ENCODE measurements at places on chromosomes 5 and 9.
A peak's percentile ranks its signal among the peaks of the same experiment; 100 is the strongest.

DNA sequence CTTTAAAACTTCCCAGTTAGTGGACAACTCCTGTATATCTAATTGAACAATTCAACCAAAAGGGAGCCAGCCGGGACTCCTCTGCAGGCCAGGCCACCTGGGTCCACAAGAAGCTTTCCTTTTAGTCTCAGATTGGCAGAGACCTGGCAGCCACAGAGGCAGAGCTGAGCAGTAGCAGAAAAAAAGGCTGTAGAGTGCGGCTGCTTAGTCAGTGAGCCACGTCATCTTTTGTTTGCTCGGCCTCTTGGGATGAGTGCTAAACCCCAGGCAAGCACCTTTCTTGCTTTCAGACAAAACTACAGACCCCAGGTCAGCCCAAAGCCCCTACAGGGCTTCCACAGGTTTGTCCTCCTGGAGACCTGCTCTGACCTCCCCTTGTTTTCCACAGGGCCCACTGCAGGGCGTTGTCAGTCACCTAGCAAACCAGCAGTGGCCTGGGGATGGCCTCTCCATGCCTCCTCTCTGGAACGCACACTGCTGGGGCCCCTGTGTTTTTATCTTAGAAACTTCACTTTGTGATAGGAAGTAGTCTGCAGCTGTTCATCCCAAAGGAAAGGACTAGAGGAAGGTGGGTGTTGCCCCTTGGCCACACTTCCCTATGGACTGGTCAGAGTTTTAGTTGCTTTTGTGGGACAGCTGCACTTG, 49.9 kb downstream of the SHB start:
- no peak for DNase-seq

DNA sequence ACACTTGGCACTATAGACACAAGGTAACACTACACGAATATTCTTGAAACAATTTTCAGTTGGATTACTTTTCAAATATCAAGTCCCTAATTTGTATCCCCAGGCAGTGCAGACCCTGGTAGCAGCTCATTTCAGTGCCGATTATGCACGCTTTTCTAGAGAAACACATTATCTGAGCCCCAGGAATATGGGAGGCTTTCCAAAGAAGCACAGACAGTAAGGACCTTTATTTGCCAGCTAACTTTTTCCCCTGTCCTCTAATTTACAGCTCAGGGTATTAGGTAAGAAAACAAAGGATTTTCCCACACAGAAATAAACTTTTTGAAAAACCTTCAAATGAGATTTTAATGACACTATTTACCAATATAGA, 852.3 kb upstream of the DMAC1 start:
- DNase-seq, result no peak

DNA sequence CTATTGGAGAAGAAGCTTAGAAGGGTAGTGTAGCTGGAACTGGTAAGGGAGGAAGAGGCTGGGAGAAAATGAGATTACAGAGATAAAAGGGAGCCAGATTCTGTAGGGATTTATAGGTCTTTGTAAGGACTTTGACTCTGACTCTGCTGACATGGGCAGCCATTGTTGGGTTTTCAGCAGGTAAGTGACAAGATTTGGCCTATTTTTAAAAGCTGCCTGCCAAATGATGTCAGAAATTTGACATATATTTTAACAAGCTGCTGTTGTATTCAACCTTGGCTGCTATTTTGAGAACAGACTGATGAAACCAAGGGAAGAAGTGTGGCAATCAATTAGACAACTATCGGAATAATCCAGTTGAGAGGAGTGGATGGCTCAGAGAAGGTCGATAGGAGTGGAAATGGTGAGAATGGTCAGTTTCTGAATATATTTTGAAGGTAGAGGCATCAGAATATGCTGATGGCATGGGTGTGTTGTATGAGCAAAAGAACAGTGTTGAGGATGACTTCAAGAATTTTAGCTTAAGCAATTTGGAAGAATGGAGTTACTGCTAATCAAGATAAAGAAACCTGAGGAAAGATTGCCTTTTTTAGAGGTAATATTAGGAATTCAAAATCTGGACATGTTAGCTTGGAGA, 56.8 kb downstream of the KCTD16 start:
- DNase-seq, result no peak

- no peak for DNase-seq
Measured at GRCh38 chr9:133799716-133800115, 61.6 kb upstream of the SARDH start.

GRCh38 chr9:27108981-27109541, at the start of gene TEK:
Gene TEK, plus strand, starts transcription at chr9:27109225. Its CDS starts 366 bp downstream, at chr9:27109591.
- DNase-seq, result no peak

DNA sequence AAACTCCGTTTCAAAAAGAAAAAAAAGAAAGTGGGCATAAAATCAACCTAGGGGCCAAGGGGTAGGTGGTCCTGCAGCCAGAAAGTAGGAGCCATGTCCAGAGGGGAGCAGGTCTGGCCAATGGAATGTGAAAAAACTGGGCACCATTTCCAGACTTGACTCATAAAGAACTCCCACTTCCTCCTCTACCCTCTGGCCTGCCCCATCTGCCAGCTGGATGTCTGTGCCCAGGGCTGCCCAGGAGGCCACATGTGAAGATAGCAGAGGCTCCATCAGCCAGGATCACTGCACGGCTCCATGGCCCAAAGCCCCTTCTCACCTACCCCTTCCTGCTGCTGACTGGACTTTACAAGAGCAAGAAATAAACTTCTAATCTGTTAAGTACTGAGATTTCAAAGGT, 42.1 kb upstream of the EEIG1 start:
- DNase-seq, result no peak

- DNase-seq, result no peak
Measured at GRCh38 chr9:76701441-76702039, 62.7 kb upstream of the PCA3 start.

DNA sequence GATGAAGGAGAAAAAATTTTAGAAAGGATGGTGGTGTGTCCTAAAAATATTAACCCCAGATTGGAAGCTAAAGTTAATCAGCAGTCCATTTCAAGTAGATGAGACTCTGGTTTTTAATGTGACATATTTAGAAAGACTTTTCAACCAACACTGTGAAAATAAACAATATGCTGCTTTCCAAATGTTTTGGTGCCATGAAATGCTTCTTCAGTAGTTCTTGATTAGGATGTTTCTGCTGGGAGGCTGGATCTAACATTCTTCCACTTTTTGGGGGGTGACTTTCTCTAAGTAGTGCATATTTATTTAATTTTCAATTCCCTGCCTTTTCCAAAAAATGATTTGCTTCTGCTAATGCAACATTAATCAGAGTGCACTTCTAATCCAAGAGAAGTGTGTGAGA, 593.3 kb upstream of the DMAC1 start:
- no peak for DNase-seq

GRCh38 chr5:110751902-110752762, 13.3 kb downstream of the SLC25A46 start:
- no peak for DNase-seq

DNA sequence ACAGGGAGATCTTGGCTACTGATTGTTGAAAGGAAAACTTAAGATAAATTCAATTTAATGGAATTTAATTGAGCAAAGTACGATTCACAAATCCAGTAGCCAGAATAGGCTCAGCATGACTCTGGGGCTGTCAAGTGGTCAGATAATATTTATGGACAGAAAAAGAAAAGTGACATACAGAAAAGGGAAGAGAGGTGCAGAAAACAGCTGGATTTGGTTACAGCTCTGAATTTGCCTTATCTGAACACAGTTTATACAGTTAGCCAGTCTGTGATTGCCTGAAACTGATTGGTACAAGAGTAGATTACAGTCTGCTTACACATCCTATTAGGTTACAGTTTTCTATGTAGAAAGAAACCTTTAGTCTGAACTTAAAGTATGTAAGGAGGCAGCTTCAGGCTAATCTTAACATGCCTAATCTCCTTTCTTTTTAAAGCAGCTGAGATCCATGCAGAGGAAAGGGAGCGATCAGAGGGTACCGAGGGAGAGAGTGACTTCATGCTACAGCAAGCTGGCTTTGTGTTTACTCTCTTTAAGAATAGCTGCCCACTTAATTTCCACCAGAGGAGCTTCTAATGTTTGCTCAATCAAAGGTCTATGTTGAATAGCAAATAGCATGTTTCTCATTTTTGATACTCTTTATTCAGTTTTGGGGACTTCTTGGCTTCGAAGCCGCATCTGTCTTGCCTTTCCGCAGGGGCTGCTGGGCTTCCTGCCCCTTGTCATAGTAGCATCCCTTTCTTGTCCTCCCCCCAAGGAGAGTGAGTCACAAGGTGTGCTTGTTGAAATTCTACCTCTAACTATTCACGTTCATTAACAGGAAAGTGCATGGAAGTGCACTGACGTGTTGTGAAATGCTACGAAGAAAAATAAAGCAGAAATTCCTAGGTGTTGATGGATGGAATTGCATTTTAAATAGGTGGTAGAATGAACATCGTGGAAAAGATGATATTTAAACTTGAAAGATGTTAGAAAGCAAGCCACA, 761.2 kb downstream of the TAF11L14 start:
- DNase-seq, result no peak

DNA sequence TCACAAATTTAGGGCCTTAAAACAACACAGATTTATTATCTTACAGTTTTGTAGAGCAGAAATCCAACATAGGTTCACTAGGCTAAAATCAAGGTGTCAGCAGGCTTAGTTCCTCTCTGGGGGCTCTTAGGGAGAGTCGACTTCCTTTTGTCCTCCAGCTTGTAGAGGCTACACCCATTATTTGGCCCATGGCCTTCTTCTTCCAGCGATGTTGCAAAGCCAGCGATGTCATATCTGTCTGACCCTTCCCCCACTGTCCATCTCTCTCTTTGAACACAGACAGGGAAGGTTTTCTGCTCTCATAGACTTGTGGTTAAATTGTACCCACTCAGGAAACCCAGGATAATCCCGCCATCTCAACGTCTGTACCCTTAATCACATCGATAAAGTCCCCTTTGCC, 60.3 kb upstream of the SHB start:
- DNase-seq, result no peak

DNA sequence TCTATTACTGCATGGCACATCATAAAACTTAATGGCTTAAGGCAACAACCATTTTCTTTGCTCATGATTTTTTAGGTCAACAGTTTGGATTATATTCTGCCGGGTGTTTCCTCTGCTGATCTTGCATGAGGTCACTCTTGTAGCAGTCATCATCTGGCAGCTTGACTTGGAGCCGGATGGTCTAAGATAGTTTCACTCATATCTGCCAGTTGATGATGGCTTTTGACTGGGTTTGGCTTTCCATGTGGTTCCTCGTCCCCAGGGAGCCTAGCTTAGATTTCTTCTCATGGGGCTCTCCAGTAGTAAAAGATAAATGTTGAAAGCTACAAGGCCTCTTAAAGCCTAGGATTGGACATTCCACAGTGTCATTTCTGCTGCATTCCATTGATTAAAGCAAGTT, 27.4 kb downstream of the LNPEP start:
- no peak for DNase-seq

GRCh38 chr5:126186210-126186609, 237.0 kb upstream of the GRAMD2B start:
- no peak for DNase-seq

GRCh38 chr5:180153099-180153498, 55.9 kb downstream of the RASGEF1C start:
- peak; percentile 57 for DNase-seq

- DNase-seq, result no peak
Measured at GRCh38 chr9:72006501-72006900, 53.9 kb downstream of the C9orf57 start.

DNA sequence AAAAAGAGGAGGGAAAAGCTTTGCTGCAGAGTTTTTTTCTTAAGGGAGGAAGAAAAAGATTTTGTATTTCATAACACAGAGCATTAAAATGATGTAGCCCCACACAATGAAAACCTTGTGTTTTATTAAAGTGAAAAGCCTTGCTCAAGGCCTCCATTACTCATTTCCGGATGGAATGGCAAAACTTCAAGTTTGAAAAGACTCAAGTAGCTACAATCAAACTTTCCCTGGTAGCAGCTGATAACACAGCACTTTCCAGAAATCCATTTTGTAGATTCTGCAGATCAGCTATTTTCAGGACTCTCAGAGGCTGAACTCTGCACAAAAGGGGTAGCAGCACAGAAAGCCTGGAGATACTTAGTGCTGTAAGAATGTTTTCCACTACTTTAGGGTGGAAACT, 374.8 kb downstream of the NFIB start:
- no peak for DNase-seq

All from osteocyte (in vitro differentiated cells).